ENCODE measurements at places on chromosomes 16 and 17. TPM values are rescaled to one million over a fixed set of nuclear protein-coding genes. Genes with fewer than 3 reads are reported as not detected.

Gene TBC1D3C
- not detected for total RNA-seq

Gene TM4SF5
- not detected for total RNA-seq

Gene SLC13A5
- total RNA-seq, result not detected

Gene KRT27
- total RNA-seq, result not detected

Gene PLEKHH3
- total RNA-seq, result 41.5 TPM

Gene KRTAP4-3
- total RNA-seq, result not detected

Gene ADAM11
- 0.44 TPM for total RNA-seq

Gene OTOP3
- total RNA-seq, result not detected

Gene ERN2
- not detected for total RNA-seq

Gene WNT9B
- total RNA-seq, result not detected

Gene TMEM114
- not detected for total RNA-seq

Gene MYH8
- total RNA-seq, result not detected

Gene MBTD1
- 10.9 TPM for total RNA-seq

Gene GEMIN4
- total RNA-seq, result 12.6 TPM

Gene KRTAP16-1
- total RNA-seq, result not detected

GRCh38 chr16:11640987-11641817 lies 27.1 kb upstream of the SNN start:
- no peak for DNase-seq

GRCh38 chr17:77600346-77600745 lies 358.2 kb upstream of the TNRC6C start:
- no peak for DNase-seq

GRCh38 chr16:56607109-56607618 lies 1.2 kb upstream of the MT2A start:
- no peak for DNase-seq

GRCh38 chr17:57678393-57678792 lies 66.7 kb downstream of the CCDC182 start:
- DNase-seq, result no peak

GRCh38 chr17:17354560-17355349 lies 51.6 kb downstream of the NT5M start:
- DNase-seq, result peak; percentile 74

DNA sequence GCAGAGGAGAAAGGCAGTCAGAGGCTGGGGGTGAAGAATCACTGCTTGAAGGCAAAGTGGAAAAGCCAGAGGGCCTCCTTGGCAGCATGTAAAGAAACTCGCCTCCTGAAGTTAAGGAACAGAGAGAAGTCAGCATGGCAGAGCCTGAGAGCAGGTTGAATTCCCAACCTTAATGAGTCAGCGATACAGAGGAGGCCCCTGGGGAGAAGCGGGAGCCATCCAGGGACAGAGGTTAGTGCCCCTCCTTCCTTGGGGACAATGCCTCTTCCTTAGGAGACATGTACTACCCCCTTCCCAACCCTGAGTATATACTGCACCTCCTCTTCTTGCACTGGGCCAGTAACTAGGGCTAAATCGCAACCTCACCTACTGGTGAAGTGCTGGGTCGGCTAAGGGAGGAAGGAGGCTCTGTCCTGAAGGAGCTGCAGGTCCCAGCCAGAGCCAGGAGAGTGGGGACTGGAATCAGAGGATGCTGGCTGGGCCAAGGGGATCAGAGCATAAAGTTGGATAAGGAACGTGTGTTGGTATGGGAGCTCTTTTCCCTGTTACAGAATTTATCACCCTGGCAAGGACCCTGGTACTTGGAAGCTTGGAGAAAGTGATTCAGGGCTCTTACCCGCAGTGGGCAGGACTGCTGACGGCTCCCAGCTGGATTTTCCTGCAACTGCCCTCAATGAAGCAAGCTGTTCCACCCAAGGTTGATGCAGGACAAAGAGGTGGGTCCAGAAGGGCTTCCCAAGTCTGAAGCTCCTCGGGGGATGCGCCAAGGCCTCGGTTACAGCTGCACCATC lies 5.4 kb upstream of the AANAT start:
- no peak for DNase-seq

GRCh38 chr17:75913537-75914210 lies 9.0 kb upstream of the MRPL38 start:
- DNase-seq, result no peak

DNA sequence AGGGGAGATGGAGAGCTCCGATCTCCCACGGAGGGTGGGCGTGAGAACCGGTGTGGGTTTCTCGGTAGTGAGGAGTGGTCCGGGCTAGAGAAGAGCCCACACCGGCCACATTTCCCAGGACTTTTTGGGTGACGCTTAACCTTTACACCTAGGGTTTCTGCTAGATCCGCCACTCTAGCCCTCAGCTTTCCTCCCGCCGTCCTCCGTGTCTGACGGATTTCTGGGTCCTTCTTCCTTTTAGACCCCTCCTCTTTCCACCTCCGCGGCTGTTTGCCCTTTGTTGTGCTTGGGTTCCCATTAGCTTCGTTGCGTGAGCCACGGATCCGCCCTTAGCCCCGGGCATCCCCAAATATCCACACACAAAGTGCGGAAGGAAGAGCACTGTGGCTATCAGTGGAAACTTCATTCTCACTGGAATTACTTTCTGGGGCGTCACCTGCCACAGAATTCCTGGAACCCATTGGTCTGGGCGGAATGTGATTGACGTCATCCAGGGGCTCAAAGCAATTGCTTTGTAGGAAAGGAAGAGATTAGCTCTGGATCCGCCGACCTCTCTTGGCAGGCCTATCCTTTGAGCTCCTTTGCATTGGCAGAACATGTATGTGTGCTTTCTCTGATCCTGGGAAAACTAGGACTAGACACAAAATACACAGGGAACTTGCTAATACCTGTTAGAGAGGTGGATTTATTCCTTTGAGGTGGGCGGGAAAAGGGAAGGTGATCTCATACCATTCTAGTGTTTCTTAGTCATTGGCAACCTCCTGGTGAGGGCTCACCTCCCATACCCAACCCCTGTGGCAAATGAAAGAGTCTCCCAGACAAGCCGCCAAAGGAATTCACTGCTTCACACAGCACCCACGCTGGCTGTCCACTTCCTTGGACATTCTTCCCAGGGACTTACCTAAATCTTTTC lies 654 bp downstream of the TNFAIP1 start:
- no peak for DNase-seq

- DNase-seq, result no peak
Observed at GRCh38 chr17:36532435-36532975, 2.2 kb downstream of the MYO19 start.

GRCh38 chr16:84609563-84610177 lies 8.2 kb downstream of the COTL1 start:
- DNase-seq, result no peak
